Subcutaneous adipose tissue (tissue), 4 donors: ENCODE measurements at places on chromosomes 4 and X. TPM values are rescaled to one million over a fixed set of nuclear protein-coding genes. Genes with fewer than 3 reads are reported as not detected.

Gene CXCL8
- total RNA-seq, result 4.9 TPM

Gene RASSF6
- not detected for total RNA-seq

Gene CCDC120
- 3.1 TPM for total RNA-seq

Gene FAM9B
- not detected for total RNA-seq

Gene CT83
- total RNA-seq, result not detected

Gene ZCCHC18
- total RNA-seq, result 0.51 TPM

Gene HSD17B13
- 11.9 TPM for total RNA-seq

Gene OPRPN
- not detected for total RNA-seq

Gene FGFBP1
- total RNA-seq, result not detected

Gene SSX2B
- not detected for total RNA-seq

Gene OTUD6A
- not detected for total RNA-seq

Gene ARFIP1
- total RNA-seq, result 24.5 TPM

Gene MAGEA2B
- total RNA-seq, result not detected

Gene CCKAR
- total RNA-seq, result not detected

Gene CSAG2
- total RNA-seq, result not detected

Gene NLGN4X
- total RNA-seq, result 3.8 TPM

Gene PPEF1
- not detected for total RNA-seq

Gene NUP62CL
- total RNA-seq, result not detected

Gene SLC49A3
- 20.1 TPM for total RNA-seq

Gene CXorf65
- not detected for total RNA-seq

Gene RRAGB
- total RNA-seq, result 31.7 TPM

Gene MAGEA8
- not detected for total RNA-seq

Gene PHF8
- total RNA-seq, result 19.7 TPM

Gene PAGE5
- not detected for total RNA-seq

Gene GPR34
- 58.4 TPM for total RNA-seq

Gene SPANXC
- total RNA-seq, result not detected

Gene GLRA3
- total RNA-seq, result not detected

Gene MAGEB10
- not detected for total RNA-seq

Gene EVC
- total RNA-seq, result 15.1 TPM

Gene HTATSF1
- total RNA-seq, result 53.2 TPM

Gene RNF175
- total RNA-seq, result not detected

Gene TMEM271
- total RNA-seq, result not detected

Gene RHOXF2B
- not detected for total RNA-seq

Gene SLC25A43
- total RNA-seq, result 26.9 TPM

Gene UTP3
- total RNA-seq, result 16.3 TPM

Gene PDLIM3
- 17.3 TPM for total RNA-seq

Gene PJA1
- total RNA-seq, result 37.5 TPM

Gene DAPP1
- total RNA-seq, result 28.0 TPM

Gene PWWP3B
- 0.68 TPM for total RNA-seq

Gene OTC
- total RNA-seq, result not detected

Gene GAGE12E
- total RNA-seq, result not detected

Gene GC
- not detected for total RNA-seq
